ENCODE measurements at places on chromosomes 7 and 10.

- DNase-seq: no peak
Measured at GRCh38 chr10:8216893-8217292, 162.4 kb downstream of the GATA3 start.

- no peak for DNase-seq
Measured at GRCh38 chr7:113197274-113197673, 78.9 kb upstream of the SMIM30 start.

DNA sequence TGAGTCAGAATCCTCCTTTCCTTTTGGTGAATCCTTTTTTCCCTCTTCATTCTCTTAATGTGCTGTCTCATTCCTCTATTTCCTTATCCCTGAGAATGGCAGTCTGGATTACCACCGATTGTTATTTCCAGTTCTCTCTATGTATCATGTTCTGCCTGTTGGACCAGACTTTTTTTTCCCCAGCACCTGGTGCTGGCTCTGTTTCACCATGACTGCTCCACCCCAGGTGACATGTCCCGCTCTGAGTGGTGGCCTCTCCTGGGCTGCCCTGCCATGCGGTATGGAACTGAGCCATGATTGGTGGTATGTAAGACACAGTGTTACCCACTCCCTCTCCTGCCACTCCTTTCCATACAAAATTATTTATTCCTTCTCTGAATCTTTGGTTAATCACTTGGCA, 399.9 kb downstream of the GATA3 start:
- DNase-seq: no peak

DNA sequence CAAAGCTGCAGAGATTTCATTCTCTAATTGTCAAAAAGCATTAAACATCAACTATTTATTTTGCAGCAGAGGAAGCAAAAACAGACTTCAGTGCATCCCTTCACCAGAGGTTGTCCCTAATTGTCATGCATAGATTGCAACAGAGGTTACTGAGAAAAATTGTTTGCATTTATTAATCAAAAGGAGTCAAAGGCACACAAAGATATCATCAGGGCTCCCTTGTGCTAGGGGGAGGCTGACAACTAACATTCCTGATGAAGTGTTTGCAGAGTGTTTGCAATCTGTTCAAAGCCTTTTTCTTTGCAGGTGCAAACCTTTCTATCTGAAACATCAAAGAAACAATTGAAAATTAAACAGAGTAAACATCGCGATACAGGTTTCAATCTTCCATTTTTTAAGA, 227.5 kb downstream of the TEX36 start:
- DNase-seq: no peak

DNA sequence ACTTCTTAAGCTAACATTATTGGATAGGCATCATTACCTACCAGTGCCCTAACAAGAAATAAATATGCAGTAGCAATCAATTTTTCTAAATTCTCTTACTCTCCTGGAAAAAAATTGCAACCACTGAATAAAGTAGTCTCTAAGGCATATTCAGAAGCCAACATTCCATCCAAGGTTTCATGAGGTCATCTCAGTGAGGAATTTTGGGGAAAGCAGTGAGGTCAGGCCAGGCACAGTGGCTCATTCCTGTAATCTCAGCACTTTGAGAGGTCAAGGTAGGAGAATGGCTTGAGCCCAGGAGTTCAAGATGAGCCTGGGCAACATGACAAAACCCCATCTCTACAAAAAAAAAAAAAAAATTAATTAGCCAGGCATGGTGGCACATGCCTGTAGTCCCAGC, 75.9 kb upstream of the GHITM start:
- no peak for DNase-seq

GRCh38 chr7:28698840-28699239, 259.3 kb downstream of the TRIL start:
- no peak for DNase-seq

DNA sequence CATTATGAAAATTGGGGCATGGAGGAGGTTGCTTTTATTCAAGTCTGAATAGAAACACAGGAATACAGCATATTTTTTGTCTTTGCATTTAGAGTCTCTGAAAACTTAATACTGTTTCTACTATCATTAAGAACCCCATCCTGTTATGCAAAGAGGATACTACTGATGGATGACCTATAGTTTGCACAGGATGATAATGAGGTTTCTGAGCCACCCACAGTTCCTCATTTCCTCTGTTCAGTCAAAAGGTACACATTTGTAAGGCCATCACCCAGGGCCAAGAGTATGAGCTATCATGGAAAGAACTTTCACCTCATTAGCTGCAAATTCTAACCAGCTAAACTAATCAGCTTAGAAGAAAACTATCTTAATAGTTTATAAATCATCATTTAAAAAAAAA, 213.0 kb upstream of the CHRM2 start:
- no peak for DNase-seq

GRCh38 chr7:151174246-151175046, 7.0 kb upstream of the GBX1 start:
- no peak for DNase-seq

DNA sequence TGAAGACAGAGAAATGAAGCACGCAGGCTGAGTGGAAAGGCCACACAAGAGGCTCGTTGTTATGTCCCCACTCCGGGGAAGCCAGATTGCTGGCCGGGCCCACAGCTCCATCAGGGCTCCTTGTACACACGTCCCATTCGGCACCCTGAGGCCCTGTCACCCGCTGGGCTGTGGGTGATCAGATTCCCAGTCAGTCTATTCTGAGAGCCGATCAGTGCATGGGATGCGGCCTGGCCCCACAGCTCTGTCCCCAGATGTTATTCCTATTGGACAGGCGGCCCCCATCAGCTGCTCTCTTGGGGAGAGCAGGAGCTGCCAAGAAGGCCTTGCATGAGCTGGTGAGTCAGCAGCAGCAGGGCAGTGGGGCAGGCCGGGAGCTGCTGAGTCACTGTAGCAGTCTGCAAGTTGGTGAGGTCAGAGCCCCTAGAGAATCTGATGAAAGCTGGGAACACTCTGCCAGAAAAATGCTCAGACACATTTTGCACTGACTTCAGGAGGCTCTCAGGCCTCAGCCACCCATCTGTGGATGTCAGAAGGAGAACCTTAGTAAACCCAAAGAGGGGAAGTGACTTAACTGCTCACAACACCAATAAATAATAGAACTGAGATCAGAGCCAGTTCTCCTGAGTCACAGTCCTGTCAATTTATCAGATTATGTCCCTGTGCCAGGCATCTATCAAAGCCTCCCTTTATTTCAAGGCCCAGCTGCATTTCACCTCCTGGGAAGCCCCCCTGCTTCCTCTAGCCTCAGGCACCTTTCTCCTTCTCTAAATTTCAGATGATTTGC, 9.4 kb upstream of the PSAP start:
- no peak for DNase-seq

DNA sequence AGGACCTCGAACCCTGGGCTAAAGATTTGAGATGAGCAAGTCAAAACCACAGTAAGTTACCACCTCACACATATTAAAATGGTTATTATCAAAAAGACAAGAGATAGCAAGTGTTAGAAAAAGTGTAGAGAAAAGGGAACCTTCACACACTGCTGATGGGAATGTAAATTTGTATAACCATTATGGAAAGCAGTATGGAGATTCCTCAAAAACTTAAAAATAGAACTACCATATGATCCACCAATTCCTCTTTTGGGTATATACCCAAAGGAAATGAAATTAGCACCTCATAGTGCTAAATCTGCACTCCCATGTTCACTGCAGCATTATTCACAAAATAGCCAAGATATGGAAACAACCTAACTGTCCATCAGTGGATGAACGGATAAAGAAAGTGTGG, 20.8 kb upstream of the FRA10AC1 start:
- DNase-seq: no peak

GRCh38 chr7:134712196-134712595, 65.5 kb downstream of the BPGM start:
- DNase-seq: no peak

GRCh38 chr7:103528152-103528551, 82.1 kb upstream of the SLC26A5 start:
- DNase-seq: no peak

DNA sequence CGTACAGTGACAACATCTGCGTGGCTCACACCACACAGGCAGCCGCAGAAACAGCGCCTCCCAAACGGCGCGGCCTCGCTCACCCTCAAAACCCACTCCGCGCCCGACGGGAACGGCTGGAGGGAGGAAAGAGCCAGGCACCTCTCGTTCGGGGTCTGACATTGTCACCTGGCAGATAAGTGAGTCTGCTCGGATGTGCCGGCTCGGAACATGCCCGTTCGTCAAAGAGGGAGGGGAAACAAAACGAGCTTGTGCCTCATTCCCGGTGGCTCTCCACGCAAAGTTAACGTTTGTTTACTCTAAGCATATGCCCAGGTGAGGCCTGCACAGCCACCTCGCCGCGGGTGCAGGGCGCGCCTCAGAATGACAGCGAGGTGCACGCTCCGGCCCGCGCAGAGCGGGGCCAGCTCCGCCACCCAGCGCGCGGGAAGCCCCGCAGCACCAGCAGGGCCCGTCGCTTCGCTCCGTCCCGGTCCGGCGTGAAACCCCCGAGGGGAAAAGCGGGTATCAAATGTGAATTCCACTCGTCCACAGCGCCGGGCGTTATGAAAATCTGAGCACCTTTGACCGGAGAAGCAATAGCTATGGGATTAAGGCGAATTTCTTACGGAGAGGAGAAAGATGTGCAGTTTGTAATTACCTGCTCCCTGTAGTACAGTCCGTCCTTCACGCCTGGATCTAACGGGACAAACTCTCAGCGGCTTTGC, 13.1 kb downstream of the CNPY1 start:
- no peak for DNase-seq

DNA sequence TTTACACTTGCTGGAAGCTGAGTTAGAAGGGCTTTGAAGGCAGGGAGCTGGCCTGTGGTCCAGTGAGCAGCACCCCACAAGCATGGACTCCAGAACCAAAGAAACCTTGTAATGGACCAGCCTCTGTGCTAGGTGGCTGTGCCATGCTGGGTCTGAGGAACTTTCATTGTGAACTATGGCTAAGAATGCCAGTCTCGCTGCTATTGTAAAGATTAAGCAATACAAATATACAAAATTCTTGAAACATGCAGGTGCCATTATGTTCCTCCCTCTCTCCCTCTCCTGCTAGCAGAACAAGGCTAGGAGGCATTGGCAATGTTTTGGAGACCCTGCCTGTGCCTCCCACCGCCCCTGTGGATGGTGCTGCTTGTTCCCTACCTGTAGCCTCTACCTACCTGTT, 105.0 kb downstream of the PKD1L1 start:
- DNase-seq: no peak

- no peak for DNase-seq
Measured at GRCh38 chr10:75972491-75973276, 541.3 kb downstream of the LRMDA start.

DNA sequence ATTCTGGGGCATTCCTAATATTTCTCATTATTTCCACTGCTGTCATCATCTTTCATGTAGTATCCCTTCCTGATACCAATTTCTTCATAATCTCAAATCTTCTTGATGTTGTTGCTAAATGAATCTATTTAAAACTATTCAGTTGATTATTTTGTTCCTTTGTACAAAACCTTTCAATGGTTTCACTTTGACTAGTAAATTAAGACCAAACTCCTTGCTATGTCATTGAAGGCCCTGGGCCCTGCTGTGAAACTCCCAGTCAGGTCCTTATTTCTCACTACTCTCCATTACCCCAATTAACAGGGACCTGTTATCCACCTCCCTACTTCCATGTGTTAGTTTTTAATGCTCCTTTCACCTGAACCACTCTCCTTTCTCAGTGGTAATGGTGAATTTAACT, 97.0 kb downstream of the CTTNBP2 start:
- no peak for DNase-seq

DNA sequence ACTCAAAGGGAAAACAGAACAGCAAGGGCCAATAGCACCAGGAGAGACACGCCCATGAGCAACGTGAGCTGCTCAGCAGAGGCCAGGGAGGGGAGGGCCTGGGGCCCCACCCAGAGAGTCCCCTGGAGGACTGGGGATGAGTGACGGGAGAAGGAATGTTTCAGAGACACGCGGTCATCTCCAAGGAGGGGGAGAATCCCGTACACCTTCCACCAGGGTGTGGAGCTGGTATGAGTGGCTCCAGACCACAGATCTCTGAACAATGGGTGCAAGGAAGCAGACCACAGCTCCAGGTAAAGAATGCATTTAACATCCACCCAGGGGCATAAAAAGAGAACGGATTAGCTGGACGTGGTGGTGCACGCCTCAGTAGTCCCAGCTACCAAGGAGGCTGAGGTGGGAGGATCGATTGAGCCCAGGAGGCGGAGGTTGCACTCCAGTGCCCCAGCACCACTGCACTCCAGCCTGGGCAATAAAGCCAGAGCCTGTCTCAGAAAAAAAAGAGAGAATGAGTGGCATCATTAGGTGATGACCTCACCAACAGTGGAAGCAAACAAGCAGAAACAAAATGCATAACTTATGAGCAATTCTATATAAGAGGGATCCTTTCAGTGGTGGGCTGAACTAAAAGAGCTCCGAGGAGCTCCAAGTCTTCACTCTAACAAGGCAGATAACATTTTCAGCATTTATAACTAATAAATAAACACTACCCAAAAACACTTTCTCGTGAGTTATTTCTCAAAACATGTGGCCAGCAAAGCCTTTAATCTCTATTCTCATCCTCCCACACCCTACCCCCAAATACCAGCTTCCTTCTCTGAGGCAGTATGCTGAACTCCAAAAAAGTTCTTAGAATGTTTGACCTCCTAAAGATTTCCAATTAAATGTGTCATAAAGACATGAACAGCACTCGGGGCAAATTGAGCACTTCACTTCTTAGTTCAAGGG, 12.5 kb downstream of the PSAP start:
- DNase-seq: no peak

DNA sequence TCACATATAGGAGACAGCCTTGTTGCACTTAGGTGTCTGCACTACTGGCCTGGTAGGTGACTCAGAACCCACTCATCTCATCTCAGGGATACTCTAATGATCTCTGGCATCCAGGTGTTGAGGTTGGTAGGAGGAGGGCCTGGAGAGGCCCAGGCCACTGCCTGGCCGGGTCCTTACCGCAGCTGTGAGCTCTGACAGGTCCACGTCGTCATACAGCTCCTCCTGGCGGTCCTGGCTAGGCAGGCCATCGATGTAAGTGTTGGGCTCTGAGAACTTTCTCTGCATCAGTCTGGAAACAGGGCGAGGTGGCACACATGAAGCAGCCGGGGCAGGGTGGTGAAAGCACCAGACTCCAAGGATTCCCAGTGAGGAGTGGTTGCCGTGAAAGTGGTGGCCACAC, 62.1 kb downstream of the VWA2 start:
- DNase-seq: no peak

- DNase-seq: no peak
Measured at GRCh38 chr7:87058744-87059524, 520 bp downstream of the ELAPOR2 start.

DNA sequence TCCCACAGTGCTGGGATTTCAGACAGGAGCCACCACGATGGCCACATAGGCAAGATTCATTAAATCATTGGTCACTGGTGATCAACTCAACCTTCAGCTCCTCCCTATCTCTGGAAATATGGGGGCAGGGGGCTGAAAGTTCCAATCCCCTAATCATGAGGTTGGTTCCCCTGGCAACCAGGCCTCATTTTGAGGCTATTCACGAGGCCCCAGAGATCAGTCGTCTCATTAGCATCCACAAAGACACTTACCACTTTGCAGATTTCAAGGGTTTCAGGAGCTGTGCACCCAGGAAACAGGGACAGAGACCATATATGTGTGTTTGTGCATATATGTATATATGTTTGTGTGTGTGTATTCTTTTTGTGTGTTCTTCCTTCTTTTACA, 7.7 kb upstream of the GUSB start:
- DNase-seq: no peak

- DNase-seq: no peak
Measured at GRCh38 chr10:129491123-129491734, 24.2 kb downstream of the MGMT start.
